ENCODE measurements at places on chromosomes 12 and 14. TPM values are rescaled to one million over a fixed set of nuclear protein-coding genes. Genes with fewer than 3 reads are reported as not detected.

- no peak for DNase-seq
Measured at GRCh38 chr12:120710805-120711296, 593 bp downstream of the UNC119B start.

Gene TMPRSS12
- 0.04 TPM for polyA plus RNA-seq

- DNase-seq, result no peak
Measured at GRCh38 chr14:104219731-104220214, 81.4 kb downstream of the KIF26A start.

Gene KRT79
- not detected for polyA plus RNA-seq

- DNase-seq, result no peak
Measured at GRCh38 chr12:69052613-69053408, 119.8 kb upstream of the CPM start.

Gene PLXNC1
- polyA plus RNA-seq, result 16.7 TPM

DNA sequence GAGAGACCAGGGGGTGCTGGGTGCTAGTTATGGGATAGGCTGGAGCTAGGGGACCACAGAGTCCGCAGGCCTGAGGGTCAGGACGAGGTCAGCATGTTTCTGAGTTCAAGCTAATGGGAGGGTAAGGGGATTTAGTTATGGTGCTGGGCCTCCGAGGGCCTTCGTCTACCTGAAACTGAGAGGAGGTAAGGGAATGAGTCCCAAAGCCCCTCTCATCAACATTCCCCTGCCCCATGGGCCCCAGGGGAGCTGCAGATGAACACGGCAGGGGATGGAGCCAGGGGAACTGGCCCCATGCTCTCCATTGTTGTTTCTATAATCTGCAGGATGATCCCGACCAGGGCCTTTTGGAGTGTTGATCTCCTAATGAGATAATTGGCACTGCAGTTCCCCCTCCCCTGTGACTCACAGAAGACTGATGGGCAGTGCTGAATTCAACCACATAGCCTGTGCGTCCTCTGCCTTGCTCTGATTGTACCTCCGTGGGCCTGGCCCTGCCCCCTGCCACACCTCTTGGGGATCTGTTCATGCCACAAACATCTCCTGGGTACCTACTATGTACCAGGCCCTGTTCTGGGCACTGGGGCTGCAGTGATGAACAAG lies 21.4 kb downstream of the FAIM2 start:
- no peak for DNase-seq

GRCh38 chr14:44730860-44731259 lies 223.8 kb upstream of the FSCB start:
- no peak for DNase-seq

DNA sequence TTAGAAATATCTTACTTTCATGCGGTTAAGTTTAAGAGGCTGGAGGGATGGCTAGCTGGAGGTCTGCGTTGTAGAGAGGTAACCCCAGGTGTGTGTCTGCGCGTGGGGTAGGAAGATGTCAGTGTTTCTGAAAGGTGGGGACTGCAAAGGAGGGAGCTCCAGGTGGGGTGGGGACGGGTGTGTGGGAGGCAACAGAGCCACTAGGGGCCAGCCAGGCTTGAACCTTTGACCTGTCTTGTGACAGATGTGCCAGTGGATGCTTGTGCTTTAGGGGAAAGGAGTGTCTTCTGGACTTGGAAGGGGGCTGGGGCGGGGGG lies 841 bp downstream of the GLI1 start:
- DNase-seq, result no peak

All from forelimb muscle (tissue), 1 donor.